ENCODE measurements at places on chromosomes 4 and X.
A peak's percentile ranks its signal among the peaks of the same experiment; 100 is the strongest.

DNA sequence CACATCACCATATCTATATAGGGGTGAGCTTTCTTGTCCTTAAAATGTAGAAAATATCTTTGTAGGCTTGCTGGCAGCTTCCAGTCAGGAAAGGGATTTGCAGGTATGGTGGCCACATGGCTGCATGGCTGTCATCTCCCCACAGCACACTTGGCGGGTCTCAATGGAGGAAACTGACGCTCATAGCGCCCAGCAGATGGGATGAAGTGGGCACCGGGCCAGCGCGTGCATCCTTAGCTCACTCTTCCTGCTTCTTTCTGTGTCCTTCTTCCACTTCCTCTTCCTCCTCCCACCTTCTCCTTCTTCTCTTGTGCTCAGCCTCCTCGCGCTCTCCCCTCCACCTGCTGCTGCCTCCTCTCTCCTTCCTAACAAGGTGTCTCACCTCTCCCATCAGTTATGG, 156.2 kb upstream of the PSAPL1 start:
- H3K4me3 ChIP-seq: no peak overlapping the region
- peaks cover 2% of the 10 kb centered on the region for H3K36me3 ChIP-seq
- no peak overlapping the region for H3K27ac ChIP-seq
- DNase-seq: no peak
- H3K27me3 ChIP-seq: no peaks in the 10 kb centered on the region
- no peaks in the 10 kb centered on the region for H3K4me1 ChIP-seq

- no peak overlapping the region for H3K27ac ChIP-seq
- peaks cover 6% of the 10 kb centered on the region for H3K4me1 ChIP-seq
- no peak overlapping the region for H3K4me3 ChIP-seq
- peaks cover 16% of the 10 kb centered on the region for H3K27me3 ChIP-seq
- no peaks in the 10 kb centered on the region for H3K36me3 ChIP-seq
These were observed 123.0 kb downstream of the ENPP6 start for GRCh38 chr4:184094532-184095159.

GRCh38 chrX:100089724-100090123, 320.3 kb downstream of the PCDH19 start:
- DNase-seq: no peak
- H3K4me1 ChIP-seq: no peaks in the 10 kb centered on the region
- peaks cover 6% of the 10 kb centered on the region for H3K27me3 ChIP-seq
- H3K4me3 ChIP-seq: no peak overlapping the region
- no peaks in the 10 kb centered on the region for H3K36me3 ChIP-seq
- H3K27ac ChIP-seq: no peak overlapping the region

DNA sequence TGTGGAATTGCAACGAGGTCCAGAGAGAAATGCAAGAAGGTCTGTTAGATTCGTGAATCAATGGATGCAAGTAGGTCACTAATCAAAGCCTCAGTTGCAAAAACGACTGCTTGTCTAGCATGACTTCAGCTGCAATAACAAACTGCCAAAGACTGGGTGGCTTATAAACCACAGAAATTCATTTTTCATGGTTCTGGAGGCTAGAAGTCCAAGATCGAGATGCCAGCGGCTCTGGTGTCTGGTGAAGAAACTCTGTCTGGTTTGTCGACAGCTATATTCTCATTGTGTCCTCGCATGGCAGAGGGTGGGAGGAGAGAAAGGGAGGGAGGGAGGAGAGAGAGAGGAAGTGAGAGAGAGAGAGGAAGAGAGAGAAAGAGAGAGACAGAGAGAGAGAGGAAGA, 114.7 kb downstream of the MXRA5 start:
- no peak for DNase-seq
- H3K4me3 ChIP-seq: no peak overlapping the region
- H3K36me3 ChIP-seq: peaks cover 2% of the 10 kb centered on the region
- H3K27me3 ChIP-seq: no peaks in the 10 kb centered on the region
- H3K4me1 ChIP-seq: no peaks in the 10 kb centered on the region
- H3K27ac ChIP-seq: no peak overlapping the region

- DNase-seq: no peak
- H3K27ac ChIP-seq: no peak overlapping the region
- H3K27me3 ChIP-seq: no peaks in the 10 kb centered on the region
- H3K4me1 ChIP-seq: no peaks in the 10 kb centered on the region
- H3K36me3 ChIP-seq: no peaks in the 10 kb centered on the region
These were observed 228.1 kb downstream of the ADAMTS3 start for GRCh38 chr4:72340803-72341431.

DNA sequence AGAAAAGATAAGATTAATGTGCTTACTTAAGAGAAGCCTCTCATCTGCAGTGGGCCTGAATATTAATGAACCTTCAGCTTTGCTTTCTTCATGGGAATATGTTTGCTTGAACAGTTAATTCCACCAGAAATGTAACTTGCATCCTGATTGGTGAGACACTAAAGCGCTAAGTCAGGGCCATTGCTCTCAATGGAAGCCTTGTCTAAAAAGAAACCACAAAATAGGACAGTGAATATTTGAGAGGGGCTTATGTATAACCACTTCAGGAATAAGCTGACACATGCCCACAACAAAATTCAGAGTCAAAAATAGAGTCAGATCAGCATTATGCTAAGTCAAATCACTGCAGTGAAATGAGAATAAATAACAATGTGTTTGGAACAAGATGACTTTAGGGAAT, 1125.8 kb downstream of the STIM2 start:
- H3K4me1 ChIP-seq: no peaks in the 10 kb centered on the region
- no peaks in the 10 kb centered on the region for H3K27me3 ChIP-seq
- no peak overlapping the region for H3K4me3 ChIP-seq
- H3K27ac ChIP-seq: no peak overlapping the region
- H3K36me3 ChIP-seq: no peaks in the 10 kb centered on the region
- no peak for DNase-seq

- H3K4me1 ChIP-seq: peaks cover 75% of the 10 kb centered on the region
- H3K4me3 ChIP-seq: no peak overlapping the region
- H3K27me3 ChIP-seq: no peaks in the 10 kb centered on the region
- H3K27ac ChIP-seq: no peak overlapping the region
- H3K36me3 ChIP-seq: peaks cover 3% of the 10 kb centered on the region
These were observed 66.1 kb upstream of the ENPP6 start for GRCh38 chr4:184283659-184284335.

GRCh38 chr4:94342694-94343093, at the start of gene HPGDS:
Gene HPGDS (minus strand): TSS chr4:94342836. CDS start chr4:94334629, 8,207 bp downstream.
- H3K4me3 ChIP-seq: peak within 1 kb of the TSS; percentile 37
- H3K36me3 ChIP-seq: peaks cover 1% of the 10 kb centered on the region
- no peak within 1 kb of the TSS for H3K27ac ChIP-seq
- no peaks in the 10 kb centered on the region for H3K27me3 ChIP-seq
- peaks cover 43% of the 10 kb centered on the region for H3K4me1 ChIP-seq

DNA sequence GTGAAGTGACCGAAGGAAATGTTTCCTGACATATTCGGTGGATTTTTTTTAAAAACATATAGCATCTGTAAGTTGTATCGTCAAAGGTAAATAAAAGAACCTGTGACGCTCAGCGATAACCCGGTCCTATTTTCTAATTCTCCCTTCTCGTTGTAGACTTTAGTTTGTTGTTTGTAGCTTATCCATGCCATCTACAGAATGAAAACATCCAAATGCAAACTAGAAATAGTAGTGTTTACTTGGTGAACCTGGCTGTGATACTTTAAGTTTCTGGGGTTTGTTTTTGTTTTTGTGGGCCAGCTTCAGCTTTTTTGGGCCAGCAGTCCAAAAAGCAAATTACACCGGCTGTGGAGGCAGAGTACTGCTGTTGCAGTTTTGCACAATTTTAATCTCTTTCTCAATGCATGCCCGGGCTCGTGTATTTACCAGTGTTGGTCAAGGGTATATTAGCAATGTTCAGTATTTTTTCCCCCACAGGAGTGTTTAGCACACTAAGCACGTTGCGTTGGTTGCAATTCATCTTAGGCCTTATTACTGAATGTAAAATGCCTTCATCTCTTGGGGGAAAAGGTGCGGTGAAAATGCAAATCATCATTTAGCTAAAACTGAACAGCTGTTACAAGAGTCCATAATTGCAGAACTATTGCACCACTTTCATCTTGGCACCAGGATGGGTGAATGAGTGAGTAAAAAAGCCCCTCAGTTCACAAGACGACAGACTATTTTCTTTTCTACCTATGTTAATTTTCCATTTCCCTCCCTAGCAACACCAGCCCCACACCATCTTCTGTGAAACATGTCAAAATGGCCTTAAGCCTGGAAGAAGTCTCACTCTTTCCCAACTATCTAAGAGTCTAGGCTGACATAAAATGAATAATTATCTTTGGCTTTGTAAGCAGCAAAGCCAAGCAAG, 1.7 kb upstream of the CNOT6L start:
- H3K4me3 ChIP-seq: peak overlapping the region; percentile 91
- peaks cover 21% of the 10 kb centered on the region for H3K36me3 ChIP-seq
- peaks cover 45% of the 10 kb centered on the region for H3K4me1 ChIP-seq

DNA sequence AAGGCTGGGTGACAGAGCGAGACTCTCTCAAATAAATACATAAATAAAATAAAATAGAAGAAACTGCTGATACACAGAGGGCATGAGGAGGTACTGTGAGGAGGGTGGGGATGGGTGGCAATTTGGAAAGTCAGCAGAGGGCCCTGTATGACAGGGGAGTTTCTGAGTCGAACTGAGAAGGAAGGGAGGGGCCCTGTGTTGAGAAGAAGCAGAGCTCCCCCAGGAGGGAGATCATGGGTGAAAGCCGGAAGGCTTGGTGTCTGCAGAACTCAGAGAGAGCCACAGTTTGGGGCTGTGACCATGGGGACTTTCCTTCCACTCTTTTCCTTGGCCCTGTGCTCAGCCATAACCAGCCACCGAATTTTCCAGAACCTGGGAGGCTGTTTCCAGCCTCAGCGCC, 24.8 kb upstream of the AFAP1 start:
- peak overlapping the region; percentile 8 for H3K4me3 ChIP-seq
- DNase-seq: peak; percentile 65
- H3K36me3 ChIP-seq: no peaks in the 10 kb centered on the region
- no peaks in the 10 kb centered on the region for H3K27me3 ChIP-seq

DNA sequence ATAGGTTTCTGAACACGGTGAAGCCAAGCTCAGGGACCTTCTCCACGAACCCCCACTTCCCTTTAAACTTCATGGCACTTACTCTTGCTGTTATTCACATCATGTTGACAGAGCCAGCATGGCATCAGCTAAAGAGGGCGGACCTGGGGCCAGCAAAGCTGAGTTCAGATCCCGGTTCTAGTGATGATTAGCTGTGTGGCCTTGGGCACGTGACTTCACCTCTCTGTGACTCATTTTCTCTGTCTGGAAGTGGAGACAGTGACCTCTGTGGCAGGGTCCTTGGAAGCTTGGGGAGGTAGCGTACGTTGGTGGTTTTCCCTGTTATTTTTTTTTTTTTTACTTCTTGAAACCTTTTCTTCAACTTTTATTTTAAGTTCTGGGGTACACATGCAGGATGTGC, 13.4 kb downstream of the EVC start:
- no peak overlapping the region for H3K27ac ChIP-seq
- H3K4me1 ChIP-seq: no peaks in the 10 kb centered on the region
- H3K4me3 ChIP-seq: no peak overlapping the region
- no peak for DNase-seq

DNA sequence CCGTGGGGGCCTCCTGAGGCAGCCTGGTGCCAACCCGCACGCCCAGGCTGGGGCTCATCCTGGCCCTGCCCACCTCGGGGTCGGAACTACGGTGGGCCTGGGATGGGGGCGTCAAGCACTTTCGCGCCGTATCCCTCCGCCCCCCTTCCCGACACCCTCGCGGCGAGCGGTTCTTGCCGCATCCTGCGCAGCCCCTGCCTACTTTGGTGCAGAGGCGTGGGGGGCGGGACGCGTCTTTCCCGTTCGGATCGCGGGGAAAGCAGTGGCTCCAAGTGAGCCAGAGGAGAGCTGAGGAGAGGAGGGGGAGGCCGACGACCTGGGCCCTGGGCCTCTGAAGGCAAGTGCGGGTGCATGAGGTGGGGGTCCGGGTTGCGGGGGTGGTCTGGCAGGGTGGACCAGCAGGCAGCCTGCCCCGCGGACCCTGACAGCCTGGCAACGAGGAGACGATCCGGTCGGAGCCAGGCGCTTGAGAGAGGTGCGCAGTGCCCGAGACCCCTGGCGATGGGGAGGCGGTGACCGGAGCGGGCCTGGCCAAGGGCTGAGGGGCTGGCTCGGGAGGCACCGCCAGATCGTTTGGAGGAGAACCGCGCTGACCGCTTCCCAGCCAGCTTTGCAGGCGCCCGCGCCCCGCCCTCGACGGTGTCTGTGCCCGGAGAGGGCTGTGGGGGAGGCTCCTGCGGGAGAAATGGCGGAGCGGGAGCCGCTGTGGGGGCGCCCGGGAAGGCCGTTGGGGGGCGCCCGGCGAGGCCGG, at the start of gene GPRASP2:
GPRASP2 (plus strand) TSS at position 233 of the 751 bp plus-strand sequence. CDS start 2,422 bp downstream, outside the sequence.
- no peaks in the 10 kb centered on the region for H3K36me3 ChIP-seq
- peaks cover 38% of the 10 kb centered on the region for H3K27me3 ChIP-seq
- H3K4me3 ChIP-seq: peak within 1 kb of the TSS; percentile 89

GRCh38 chrX:97806238-97806637, 922.5 kb downstream of the RPA4 start:
- no peak overlapping the region for H3K4me3 ChIP-seq
- no peaks in the 10 kb centered on the region for H3K36me3 ChIP-seq
- H3K27ac ChIP-seq: no peak overlapping the region
- H3K27me3 ChIP-seq: peaks cover 10% of the 10 kb centered on the region
- H3K4me1 ChIP-seq: no peaks in the 10 kb centered on the region
- DNase-seq: no peak

DNA sequence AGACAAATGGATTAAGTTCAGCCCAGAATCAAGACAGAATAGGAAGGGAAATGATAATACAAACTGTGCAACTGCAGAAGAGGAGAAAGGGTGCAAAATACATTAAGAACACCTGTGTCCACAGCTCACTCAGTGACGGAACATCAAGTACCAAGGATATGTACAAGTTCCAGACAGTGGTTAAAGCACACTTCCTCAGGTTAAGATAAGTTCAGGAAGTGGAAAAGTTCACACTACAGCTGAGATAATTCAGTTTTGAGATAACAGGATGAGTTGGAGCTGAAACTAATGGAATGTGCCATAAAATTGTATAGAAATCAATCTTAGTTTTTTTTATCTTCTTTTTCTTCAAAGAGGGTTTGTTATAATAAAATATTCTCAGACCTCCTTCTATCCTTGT, 419.4 kb downstream of the KCNIP4 start:
- no peaks in the 10 kb centered on the region for H3K36me3 ChIP-seq
- H3K4me1 ChIP-seq: no peaks in the 10 kb centered on the region
- H3K27ac ChIP-seq: no peak overlapping the region
- H3K27me3 ChIP-seq: no peaks in the 10 kb centered on the region
- H3K4me3 ChIP-seq: no peak overlapping the region

DNA sequence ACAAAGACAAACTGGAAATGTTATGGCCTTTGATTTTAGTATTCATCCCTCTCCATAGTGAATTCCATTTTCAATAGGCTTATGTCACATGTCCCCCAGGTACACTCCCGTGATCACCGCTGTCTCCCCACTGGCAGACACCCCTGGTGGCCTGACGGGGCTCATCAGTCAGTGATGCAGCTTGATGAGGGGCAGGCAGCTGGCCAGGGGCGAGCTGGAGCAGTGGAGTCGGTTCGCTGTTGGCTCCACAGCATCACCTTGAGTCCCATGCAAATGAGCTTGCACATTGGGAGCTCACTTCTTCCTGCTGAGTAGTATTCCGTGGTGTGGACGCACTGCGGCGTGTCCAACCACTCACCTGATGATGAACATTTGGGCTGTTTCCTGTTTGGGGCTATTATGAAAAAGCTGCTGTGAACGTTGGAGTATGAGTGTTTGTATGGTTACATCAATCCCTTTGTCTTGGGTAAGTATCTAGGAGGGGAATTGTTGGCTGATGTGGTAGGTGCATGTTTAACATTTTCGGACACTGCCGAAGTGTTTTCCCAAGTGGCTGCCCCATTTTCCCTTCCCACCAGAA, 5.2 kb downstream of the TREX2 start:
- DNase-seq: no peak
- H3K27ac ChIP-seq: no peak overlapping the region
- H3K27me3 ChIP-seq: peaks cover 26% of the 10 kb centered on the region
- H3K36me3 ChIP-seq: no peaks in the 10 kb centered on the region
